ENCODE measurements at places on chromosomes 6 and 20. TPM values are rescaled to one million over a fixed set of nuclear protein-coding genes. Genes with fewer than 3 reads are reported as not detected.

RSPO3 gene
- total RNA-seq = 30.4 TPM

UBE2V1 gene
- total RNA-seq = 89.0 TPM

TBX18 gene
- 13.8 TPM for total RNA-seq

SLC13A3 gene
- 1.5 TPM for total RNA-seq

- DNase-seq = peak; percentile 90
These were observed 1.9 kb downstream of the JARID2 start for GRCh38 chr6:15247500-15248450.

CPNE1 gene
- 126 TPM for total RNA-seq

- no peak for DNase-seq
These were observed 806.3 kb upstream of the GJE1 start for GRCh38 chr6:141326426-141326825.

DNA sequence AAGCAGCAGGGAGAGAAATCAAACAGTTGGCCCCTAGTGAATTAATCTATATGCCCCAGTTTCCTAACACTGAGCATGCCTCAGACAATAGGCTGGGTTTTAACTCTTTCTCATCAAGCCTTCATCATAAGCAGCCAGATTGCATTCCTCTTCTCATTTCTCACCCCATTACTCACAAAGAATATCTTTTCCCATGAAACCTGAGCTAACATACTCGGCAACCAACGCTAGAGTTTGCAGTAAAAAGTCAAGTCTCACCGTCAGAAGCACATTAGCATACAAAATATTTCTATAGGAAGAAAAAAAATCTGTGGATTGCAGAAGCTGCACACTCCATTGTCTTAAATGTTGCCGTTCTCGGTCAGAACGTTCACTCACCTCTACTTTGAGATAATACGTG, 429.9 kb upstream of the ARID1B start:
- no peak for DNase-seq

GRCh38 chr20:33475381-33476152, 14.3 kb upstream of the CBFA2T2 start:
- DNase-seq = no peak

HTR1E gene
- total RNA-seq = not detected

JAG1 gene
- 96.7 TPM for total RNA-seq

DNA sequence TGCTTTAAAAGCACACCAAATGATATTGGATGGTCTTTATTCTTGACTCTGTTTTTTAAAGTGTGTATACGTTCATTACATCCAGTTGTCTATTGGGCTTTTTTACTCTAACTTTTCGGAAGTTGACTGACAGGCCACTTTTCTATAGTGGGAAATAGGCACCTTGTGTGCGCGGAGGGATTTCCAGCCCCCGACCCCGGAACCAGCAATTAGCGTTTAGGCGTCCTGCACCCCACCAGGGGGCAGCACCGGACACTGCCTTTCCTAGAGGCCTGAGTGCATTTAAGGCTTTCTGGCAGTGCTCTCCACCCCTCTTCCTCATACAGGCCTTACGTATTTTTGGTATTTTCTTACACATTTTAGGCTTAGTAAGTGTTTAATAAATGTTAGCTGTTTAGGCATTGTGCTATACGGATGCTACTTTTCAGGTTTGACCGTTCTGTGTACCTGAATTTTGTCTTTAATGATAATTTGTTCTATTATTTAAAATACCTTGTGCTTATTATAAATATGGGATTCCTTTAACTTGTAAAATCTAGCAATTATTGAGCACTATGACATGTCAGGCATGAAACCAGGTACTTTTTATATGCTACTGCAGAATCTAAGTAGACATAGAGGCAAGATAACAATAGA, 231.8 kb downstream of the BCKDHB start:
- no peak for DNase-seq

LINC00237 gene
- not detected for total RNA-seq

- DNase-seq = no peak
These were observed 67.2 kb downstream of the FOXO3 start for GRCh38 chr6:108627692-108628550.

- no peak for DNase-seq
These were observed 81.8 kb downstream of the PLCB4 start for GRCh38 chr20:9150679-9151078.

DNA sequence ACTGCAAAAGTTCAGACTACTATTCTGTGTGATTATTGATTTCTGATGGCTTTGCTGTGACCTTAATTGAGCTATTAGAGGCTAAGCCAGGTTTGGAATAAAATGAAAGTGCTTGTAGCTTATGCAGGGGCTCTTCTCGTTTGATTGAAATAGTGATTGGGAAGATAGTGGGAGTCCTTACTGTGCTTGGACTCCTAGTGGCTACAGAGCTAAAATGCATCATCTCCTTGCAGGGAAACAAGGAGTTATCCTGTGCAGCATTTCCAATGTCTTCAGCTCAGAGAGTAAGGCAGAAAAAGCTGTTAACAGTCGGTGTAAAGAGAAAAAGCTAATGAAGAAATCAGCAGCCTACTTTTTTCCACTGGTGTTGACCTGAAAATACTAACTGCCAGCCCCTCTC, 173.5 kb downstream of the SLC35F1 start:
- no peak for DNase-seq

DNA sequence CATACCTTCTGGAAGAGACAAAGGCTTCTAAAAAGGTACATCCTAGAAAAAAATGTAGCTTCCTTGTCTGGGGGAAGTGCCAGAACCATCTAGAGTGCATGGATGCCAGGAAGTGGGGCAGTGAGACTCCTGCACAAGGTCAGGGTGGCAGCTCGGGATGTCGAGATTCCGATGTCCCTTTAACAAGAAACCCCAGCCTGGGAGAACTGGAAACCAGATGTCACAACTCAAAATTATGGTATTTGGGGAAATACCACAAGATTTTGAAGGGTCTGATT, 168.4 kb downstream of the ZDHHC14 start:
- DNase-seq = peak; percentile 64

DNA sequence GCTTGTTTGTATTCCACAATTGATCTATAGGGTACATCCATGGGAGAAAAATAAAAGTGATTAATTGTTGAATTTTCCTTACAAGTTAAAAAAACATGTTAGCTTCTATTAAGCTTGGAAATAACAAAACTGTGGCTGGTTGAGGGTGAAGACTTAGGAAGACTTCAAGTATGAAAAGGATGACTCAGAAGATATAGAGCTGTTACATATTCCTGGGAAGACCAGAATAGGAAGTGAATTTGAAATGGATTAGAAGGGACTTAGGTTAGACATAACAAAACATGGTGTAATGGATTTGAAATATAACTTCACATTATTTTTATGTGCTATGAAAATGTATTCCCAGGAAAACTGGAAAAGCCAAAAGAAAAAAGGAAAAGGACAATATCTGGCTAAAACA, 732.2 kb downstream of the HDGFL1 start:
- DNase-seq = no peak

ENPP4 gene
- total RNA-seq = 21.1 TPM

NFATC2 gene
- 9.3 TPM for total RNA-seq

OPN5 gene
- total RNA-seq = not detected

TFAP2A gene
- total RNA-seq = 1.9 TPM

GPR63 gene
- total RNA-seq = 0.32 TPM

DNA sequence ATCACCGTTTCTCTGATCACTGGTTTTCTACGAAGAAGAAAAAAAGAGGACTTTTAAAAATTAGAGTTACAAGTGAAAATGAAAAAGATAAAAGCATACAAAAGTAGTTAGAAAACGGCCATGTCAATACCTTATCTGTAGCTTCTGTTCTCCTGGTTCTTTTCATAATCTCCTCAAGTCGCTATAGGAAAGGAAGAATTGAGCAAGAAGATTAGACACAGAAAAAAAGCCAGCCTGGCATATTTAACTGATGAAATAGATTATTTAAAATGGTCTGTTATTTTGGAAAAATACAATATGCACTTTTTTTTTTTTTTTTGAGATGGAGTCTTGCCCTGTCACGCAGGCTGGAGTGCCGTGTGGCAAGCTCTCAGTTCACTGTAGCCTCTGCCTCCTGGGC, 70.2 kb upstream of the BCLAF1 start:
- DNase-seq = no peak

DNA sequence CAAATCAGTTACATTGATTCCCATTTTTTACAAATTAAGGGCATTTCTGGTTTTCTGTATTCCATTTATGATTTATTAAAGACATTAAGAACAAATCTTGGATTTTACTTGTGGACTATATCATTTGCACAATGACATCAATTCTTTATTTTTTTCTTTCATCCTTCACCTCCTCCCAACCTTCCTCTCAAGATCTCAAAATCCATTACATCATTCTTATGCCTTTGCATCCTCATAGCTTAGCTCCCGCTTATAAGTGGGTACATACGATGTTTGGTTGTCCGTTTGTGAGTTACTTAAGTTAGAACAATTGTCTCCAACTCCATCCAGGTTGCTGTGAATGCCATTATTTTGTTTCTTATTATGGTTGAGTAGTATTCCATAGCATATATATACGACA, 752.8 kb downstream of the CD109 start:
- no peak for DNase-seq

DNA sequence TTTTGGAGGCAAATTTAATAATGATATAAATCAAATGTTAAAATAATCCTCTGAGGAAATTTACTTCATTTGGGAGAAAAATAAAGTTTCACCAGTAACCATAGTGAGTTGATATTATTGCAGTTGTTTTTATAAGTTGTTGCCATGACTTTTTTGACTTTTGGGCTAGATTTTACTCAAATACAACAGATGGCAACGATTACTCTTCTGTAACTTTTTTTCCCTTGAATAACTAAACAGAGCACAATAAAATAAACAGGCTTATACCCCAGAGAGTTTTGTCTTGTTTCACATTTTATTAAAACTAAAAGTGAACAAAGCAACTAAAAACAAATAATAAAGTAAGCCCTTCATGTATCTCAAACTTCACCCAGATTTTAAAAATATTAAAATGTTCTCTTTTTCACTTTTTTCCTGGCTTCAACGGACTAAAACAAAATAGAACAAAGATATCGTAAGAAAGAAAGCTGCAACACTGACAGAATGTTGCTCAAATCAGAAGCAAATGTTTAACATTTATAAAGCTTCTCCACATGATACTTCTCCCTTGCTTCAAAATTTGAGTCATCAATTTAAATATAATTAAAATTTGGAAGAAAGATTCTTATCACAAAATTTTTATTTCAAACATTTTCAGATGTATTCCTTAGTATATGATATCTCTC, 42.5 kb upstream of the BMP5 start:
- no peak for DNase-seq

GRCh38 chr6:120186080-120186479, 836.5 kb upstream of the MAN1A1 start:
- DNase-seq = no peak

DNA sequence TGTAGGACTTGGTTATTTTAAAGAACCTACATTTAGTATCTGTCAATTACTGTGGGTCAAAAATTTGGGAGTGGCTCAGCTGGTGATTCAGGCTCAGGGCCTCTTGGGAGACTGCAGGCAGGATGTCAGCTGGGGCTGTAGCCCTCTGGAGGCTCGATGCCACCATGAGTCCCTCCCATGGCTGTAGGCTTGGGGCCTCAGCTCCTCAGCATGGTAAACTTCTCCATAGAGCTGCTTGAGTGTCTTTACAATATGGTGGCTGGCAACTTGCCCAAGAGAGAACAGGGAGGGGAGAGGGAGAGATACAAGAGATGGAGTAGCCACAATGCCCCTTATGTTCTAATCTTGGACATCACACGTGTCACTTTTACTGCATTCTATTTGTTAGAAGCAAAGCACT, 470.4 kb downstream of the CDH26 start:
- no peak for DNase-seq

DNA sequence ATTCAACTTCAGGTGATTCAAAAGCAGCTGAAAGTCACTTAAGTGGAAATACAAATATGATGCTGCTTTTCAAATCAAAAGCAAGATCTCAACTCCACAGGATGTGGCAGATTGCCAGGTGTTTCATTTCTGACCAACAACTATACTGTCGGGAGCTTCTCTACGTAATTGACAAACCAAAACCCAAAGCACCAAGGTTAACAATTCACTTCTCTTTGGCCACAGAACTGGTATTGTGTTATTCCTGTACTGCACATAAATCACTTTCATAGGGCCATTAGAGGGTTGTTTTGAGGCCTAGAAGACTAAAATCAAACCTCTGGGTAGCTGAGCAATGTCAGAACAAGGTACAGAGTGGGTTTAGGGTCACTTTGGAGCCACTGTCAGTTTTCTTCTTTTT, 169.7 kb downstream of the HAO1 start:
- DNase-seq = no peak

DNA sequence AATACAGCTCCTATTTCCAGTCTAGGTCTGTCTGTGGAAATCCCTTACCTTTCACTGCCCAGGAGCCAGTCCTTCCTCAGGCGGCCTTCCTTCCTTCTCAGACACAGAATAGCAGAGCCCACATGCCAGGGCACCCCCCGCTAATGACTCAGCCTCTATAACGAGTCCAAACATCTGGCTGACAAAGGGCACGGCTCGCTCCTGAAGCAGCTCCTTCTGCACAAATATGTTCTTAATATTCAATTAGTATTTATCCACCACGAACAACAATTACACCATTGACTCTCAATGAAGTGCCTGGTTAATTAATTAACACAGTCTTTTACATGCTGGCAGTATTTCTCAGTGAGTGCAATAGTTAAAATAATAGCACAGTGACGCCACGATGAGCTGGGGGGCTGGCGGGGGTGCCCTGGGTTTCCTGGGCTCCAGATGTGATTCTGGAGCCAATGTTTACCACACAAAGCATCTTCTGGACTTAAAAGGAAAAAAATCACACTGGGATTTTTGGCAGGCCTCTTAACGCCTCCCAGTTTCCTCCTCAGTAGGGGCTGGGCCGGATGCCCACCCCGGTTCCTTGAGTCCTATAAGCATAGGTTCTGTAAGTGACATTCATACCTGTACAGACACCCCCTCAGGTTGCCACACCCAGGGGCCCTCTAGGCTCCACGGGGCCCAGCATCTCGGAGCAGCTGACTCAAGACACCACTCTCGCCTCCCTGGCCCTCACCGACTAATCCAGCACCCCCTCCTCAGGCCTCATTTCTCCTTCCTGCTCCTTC, 158.6 kb upstream of the MLN start:
- peak; percentile 82 for DNase-seq

VSTM2L gene
- 0.93 TPM for total RNA-seq

CNBD2 gene
- total RNA-seq = 2.9 TPM

DNA sequence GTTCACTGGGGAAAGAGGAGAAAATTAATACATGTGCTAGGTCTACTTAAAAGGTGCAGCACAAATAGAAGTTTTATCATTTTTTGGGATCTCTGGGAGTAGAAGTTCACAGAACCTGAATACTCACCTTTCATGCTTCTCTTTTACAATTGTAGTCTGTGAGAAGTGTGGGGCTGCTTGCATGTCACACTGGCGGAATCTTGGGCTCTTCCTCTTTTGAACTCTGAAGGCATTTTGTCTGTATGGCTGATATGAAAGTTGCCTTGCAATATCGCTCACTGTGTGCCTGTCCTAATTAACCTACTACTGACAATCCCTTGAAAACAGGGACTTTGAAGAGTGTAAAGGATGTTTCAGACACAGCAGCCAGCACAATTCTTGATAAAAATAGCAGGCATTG, 65.9 kb upstream of the CLDN20 start:
- DNase-seq = no peak

Data from mesenteric fat pad (tissue), 1 donor.